ENCODE measurements at places on chromosomes 3 and 15.

- no peak for DNase-seq
Observed at GRCh38 chr3:107848351-107848915, 242.4 kb downstream of the CD47 start.

DNA sequence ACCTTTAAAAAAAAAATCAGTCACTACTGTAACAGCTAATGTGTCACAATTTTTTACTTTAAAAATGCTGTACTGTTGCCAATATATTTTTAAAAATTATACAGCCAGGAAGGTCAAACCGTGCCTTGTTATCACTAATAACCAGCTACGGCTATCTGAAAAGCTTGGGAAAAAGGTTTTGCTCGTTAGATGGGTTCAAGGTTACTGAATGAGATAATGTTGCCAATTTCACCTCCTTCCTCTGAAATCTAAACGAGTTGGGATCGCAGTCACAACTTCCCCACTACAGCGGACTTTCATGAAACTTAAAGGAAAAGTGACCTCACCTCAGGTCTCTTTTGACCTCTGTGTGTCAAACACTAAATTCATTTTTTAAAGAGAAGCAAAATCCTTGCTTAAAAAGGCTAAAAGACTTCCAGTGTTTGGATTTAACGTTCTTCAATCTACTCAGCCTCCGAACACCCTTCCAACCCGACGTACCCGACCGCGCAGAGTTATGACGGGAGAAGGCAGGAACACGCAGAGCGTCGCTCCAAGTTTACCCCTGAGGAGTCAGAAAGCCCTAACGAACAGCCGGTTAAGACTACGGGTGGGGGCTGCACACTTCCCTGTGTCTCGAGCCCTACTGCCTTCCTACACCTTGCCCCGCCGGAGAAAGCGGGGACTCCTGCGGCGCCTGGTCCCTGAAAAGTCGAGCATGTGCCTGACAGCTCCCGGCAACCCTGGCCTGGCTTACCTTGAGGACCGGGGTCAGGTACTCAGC, 860 bp downstream of the ATG3 start:
- DNase-seq, result peak; percentile 67

DNA sequence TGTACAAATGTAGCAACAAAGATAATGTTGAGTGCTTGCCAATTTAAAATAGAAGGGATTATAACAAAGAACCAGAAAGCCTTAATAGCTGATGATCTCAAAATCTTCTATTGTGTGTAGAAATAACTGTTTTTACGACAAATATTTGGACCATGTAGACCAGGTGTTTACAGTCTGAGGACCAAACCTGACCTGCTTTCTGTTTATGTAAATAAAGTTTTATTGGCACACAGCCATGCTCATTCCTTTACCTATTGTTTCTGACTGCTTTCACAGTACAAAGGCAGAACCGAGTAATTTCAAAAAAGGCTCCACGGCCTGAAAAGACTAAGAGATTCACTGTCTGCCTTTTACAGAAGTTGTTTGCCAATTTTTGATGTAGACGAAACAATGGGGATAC, 91.8 kb downstream of the GOLIM4 start:
- DNase-seq, result no peak

GRCh38 chr3:155785662-155786295, 20.3 kb downstream of the C3orf33 start:
- DNase-seq, result no peak

DNA sequence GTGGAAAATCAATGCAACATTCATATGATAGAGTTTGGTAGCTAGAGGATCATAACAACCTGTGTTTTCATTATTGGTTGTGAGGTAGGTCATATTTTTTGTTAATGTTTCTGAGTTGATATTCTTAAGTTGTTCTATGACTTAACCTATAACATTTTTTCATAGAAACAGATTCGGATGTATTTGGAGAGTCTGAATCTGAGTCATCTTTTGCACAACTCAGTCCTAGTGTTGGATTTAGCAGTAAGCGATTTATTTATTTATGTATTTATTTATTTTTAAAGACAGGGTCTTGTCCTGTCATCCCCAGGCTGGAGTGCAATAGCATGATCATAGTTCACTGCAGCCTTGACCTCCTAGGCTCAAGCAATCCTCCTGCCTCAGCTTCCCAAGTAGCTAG, 292.8 kb upstream of the ZNF717 start:
- DNase-seq, result no peak

DNA sequence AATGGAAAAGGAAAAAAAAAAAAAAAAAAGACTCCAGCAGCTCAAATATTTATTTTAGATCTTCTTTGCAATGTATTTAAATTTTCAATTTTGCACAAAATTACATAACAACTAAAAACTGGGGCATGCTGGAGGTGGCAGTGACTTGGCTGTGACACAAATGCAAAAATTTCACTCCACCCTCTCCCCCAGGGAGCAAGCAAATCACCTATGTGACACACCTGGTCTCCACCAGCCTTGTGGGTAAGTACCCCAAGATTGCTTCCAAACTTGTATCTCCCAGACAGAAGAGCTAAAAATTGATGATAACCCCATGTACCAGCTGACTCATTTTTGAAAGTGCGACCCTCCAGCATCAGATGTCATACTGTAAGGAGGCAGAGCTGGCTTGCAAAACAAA, 32.0 kb downstream of the UBE3A start:
- DNase-seq, result no peak

DNA sequence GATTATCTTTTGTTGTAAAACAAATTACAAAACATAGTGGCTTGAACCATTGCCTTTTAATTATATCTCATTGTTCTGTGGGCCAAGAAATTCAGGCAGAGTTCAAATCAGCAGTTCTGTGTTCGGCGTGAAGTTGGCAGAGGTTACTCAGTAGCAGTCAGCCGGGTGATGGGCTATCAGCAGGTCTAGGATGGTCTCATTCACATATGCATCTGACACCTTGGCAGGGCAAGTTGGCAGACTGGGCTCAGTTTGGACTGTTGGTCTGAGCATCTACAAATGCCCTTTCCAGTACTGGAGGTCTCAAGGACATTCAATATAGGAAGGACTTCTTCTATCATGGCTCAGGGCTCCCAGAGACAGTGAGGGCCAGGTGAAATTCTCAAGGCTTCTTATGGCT, 51.2 kb upstream of the ITGA11 start:
- no peak for DNase-seq

- no peak for DNase-seq
Observed at GRCh38 chr3:126745760-126746394, 41.8 kb downstream of the CHCHD6 start.

DNA sequence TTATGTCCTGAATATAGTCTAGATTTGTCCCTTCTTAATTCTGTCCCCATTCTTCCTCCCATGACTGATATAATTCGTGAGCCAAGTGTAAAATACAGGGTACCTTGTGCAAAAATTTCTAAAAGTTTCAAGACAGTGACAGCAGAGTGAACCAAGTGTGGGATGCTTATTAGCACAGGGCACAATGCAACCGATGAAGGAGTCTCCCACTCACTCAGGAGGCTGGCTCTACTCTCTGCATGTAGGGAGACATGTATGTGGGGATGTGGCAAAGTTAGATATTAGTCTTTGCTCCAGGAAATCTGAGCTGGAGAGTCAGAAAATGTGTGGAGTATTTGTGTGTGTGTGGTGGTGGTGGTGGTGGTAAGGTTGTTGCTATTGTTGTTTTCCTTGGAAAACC, 305.9 kb downstream of the CHL1 start:
- no peak for DNase-seq

- DNase-seq, result no peak
Observed at GRCh38 chr15:80630981-80631380, 64.1 kb upstream of the ABHD17C start.

- DNase-seq, result no peak
Observed at GRCh38 chr15:60969658-60970057, 259.4 kb downstream of the RORA start.

DNA sequence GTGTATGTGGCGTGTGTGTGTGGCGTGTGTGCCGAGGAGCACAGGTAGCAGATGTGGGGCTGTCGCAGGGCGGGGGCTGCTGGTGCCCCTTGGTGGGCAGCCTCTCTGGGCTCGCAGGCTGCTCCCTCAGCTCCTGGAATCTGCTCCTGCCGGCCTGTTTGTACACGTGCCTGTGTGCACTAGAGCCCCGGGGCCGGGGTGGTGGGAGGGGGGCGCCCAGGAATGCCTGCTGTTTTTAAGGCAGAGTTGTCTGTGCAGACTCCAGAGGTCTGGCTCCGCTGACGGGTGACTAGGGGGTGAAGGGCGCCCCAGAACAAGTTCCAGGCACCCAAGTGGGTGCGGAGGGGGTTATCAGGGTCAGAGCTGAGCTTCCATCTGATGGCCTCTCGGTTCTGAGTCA, 112.2 kb downstream of the FBLN2 start:
- no peak for DNase-seq

Data from fibroblast of skin of left quadriceps (primary cell).